T-helper 9 cell (primary cell): ENCODE measurements at places on chromosomes 12 and 14.

- no peak for DNase-seq
Observed at GRCh38 chr12:108689314-108690190, 41.8 kb downstream of the CORO1C start.

DNA sequence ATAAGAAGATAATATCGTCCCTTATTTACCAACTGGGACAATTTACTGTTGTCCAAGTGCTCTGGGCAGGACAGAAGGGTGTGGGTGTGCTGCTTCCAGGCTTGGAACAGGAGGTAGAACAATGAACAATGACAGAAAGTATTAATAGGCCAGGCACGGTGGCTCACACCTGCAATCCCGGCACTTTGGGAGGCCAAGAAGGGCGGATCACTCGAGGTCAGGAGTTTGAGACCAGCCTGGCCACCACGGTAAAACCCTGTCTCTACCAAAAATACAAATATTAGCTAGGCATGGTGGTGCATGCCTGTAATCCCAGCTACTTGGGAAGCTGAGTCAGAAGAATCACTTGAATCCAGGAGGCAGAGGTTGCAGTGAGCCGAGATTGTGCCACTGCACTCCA lies 2.5 kb downstream of the IFI27 start:
- no peak for DNase-seq

GRCh38 chr12:215116-215515 lies 1.2 kb upstream of the SLC6A12 start:
- no peak for DNase-seq

GRCh38 chr12:57087010-57087690 lies 1.8 kb upstream of the NAB2 start:
- DNase-seq = peak; percentile 94

- DNase-seq = no peak
Observed at GRCh38 chr14:85439696-85440328, 90.1 kb upstream of the FLRT2 start.

GRCh38 chr14:48936362-48936761 lies 649.8 kb downstream of the RPS29 start:
- no peak for DNase-seq

DNA sequence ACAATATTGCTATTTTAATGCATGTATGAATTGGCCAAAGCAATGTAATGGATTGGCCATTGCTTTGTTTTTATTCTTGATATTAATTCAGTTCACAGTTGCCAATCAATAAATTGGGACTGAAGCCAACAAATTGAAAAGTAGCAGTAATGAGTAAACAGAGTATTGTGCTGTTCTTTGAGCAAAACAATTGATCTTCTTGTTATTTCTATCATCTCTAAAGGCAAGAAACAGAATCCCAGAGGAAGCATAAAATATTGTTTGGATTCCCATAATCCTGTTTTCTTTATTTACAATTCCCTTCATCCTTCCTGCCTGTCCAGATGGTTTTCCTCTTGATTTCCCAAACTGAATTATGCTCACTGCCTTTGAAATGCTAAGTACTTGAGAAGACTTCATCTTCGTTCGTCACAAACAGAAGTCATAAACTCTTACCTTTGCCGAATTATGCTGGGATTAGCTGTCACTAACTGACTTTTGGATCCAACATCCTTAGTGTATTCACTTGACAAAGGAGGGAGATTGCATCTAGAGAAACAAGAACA lies 85.9 kb downstream of the ST8SIA1 start:
- no peak for DNase-seq

GRCh38 chr12:123849517-123849916 lies 87.4 kb downstream of the DNAH10 start:
- no peak for DNase-seq

- peak; percentile 15 for DNase-seq
Observed at GRCh38 chr12:7129287-7129871, 690 bp upstream of the RBP5 start.

DNA sequence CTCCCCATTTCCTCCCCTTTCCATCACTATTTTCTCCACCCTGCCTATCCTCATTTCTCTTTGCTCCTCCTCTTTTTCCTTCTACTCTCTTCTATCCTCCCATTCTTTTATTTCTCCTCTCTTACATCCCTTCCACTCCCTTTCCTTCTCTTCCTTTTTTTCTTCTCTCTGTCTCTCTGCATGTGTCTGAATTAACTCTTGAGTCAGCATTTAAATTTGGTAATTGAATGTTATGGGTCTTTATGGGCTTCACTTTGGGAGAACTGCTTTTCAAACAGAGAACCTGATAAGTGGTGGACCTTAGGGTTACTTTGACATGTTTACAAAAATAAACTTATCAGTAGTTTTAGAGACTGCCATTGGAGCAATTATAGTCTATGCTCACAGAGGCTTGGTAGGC lies 992.7 kb downstream of the NRXN3 start:
- DNase-seq = no peak

DNA sequence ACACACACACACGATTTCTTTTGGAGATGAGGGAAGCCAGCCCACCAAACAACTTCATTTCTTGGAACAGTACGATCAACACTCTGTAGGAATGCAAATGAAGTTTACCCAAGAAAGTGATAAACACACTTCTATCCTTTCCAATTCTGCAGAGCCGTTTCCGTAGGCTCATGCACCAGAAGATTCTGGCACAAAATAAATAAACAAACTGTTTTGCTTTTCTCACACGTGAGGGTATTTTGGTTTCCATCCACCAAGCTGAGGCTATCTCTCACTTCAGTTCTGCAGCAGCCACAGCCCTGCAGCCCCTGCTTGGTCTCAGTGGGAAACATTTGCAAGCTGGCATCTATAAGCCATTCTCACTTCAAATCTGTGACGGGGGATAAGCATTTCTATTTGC lies 15.3 kb upstream of the TSPAN11 start:
- DNase-seq = no peak

DNA sequence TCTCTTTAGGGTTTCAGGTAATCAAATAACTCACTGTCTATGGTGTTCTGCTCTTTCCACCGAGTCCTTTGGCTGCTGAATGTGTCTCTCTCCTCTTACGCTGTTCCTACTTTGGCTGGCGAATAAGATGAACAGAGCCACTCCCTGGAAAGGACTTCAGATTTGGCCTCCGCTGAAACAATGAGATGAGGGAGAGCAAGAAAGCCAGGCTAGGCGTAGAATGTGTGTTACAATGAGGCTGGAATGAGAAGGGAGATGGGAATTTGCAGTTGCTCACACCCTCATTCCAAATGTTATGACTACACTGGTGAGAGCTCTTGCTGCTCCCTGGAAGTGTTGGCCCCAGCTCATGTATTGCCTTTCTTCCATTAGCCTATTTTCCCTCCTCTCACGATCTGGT lies at the start of gene MFAP5:
TSS of gene MFAP5 (minus strand) at position 234 of the 400 bp plus-strand sequence. CDS start 722 bp downstream, outside the sequence.
- DNase-seq = no peak

GRCh38 chr12:131282292-131283080 lies 328.8 kb downstream of the ADGRD1 start:
- no peak for DNase-seq

DNA sequence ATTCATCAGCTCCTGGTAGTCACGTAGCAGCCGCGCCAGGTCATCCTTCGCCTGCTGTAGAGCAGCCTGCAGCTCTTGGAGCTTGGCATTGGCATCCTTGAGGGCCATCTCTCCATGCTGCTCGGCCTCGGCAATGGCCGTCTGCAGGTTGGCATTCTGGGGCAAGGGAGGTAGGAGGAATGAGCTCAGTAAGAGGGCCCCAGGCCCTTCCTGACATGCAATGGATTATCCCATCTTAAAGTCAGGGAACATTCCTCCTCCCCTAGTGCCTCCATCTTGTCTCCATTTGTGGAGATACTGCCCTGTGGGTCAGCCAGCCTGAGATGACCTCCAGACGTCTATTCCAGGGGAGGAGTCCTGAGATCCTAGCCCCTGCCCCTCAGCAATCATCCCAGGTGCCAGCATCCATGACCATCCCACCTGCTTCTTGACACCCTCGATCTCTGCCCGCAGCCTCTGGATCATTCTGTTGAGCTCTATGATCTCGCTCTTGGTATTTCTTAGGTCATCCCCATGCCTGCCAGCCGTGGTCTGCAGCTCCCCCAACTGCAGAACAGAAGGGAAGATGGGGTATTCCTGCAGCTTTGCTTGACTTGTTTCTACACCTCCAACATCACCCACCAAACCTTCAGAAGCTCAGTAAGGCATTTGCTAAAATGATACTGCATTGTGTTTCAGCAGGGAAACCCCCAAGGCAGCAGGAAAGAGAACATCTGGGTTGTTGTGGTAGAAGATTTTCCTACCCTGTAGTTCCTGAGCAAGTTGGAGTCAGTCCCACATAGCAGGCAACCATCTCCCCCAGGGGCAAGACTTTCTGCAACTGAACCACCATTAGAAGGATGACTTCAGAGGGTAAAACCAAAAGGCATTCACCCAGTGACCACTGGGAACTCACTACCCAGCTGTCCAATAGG lies 4.4 kb downstream of the KRT3 start:
- DNase-seq = no peak

GRCh38 chr14:102558556-102558955 lies 33.9 kb upstream of the RCOR1 start:
- no peak for DNase-seq
